ENCODE measurements at places on chromosomes 5 and 9.

DNA sequence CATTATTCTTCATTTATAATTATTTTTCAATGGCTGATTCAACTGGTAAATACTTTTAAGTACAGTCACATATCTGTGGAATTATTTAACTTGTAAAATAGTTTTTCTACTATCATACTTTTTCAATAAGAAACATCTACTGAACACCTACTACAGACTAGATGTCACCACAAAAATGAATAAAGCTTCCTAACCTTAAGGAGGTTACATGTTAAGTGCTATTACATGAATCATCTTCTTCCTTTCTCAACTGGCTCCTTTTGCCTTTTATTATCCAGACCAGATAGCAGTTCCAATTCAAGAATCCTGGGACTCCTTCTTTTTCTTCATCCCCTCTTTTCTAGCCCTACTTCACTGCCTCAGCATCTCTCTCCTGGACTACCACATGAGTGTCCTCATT lies 4.7 kb downstream of the PGGT1B start:
- peak; percentile 45 for DNase-seq

DNA sequence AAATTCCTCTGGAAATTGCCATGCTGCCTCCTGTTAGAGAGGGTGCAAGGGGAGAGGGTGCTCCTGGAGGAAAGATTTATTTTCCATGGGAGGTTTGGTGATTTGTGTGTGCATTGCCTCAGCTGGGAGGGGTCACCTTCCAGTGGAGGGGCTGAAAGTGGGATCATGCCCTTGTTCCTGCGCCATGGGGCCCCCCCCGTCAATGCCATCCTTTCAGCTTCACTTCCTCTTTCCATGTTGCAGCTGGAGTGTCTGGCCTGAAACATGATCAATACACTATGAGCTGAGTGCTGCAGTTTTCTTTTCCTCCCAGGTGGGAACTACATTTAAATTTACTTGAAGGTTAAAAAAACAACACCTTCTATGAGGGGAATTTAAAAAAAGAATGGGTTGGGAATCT lies 176.8 kb downstream of the MELK start:
- no peak for DNase-seq

DNA sequence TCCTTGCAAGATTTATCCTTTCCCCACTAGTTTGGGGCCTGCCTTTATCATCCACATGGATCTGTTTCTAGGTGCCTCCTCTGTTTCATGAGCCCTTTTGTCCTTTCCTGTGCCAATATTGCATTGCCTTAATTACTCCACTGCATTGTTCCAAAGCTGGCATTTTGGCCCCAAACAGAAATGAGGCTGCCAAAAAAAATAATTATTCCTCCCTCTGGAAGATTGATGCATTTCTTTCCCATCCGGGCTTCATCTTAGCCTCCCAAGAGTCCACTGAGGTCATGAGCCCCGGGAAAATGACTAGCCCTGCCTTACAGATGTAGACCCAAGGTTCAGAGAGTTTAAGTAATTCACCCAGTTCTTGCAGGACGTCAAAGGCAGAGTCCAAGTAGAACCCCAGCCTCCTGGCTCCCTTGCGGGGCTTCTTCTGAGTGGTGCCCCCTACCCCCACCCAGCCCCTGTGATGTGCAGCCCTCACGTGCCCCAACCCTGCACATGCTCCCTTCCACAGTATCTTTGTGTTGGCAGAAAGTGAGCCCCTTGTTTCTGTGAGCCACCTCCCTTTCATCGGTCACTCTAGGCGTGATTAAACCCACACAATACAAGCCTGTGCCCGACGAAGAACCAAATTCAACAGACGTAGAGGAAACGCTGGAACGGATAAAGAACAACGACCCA lies 62.1 kb downstream of the TMOD1 start:
- DNase-seq = no peak

- DNase-seq = no peak
Observed at GRCh38 chr5:160961761-160962160, 109.8 kb upstream of the ATP10B start.

GRCh38 chr9:14895806-14896205 lies 14.4 kb downstream of the FREM1 start:
- peak; percentile 45 for DNase-seq

DNA sequence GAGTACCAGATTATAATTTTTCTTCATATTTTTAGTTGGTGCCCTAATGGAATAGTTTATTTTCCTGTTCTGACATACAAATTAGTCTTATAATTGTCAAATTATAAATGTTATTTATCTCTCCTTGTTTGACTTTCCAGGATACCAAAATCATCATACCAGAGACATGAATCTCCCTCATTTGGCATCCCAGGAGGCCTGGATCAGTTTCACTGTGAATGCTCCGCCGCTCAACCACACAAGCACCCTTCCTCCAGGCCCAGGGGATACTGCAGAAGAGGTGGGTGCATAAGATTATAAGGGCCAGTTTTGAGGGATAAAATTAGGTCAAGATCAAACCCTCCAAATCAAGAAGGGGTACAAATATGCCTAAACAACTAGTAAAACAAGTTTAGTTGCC lies 1229.3 kb downstream of the CDH12 start:
- DNase-seq = no peak

GRCh38 chr9:106619211-106619610 lies 243.8 kb upstream of the ZNF462 start:
- DNase-seq = peak; percentile 94

GRCh38 chr5:1323803-1324173 lies 21.1 kb downstream of the CLPTM1L start:
- no peak for DNase-seq

GRCh38 chr5:111755942-111756381 lies 1.0 kb downstream of the NREP start:
- peak; percentile 68 for DNase-seq

DNA sequence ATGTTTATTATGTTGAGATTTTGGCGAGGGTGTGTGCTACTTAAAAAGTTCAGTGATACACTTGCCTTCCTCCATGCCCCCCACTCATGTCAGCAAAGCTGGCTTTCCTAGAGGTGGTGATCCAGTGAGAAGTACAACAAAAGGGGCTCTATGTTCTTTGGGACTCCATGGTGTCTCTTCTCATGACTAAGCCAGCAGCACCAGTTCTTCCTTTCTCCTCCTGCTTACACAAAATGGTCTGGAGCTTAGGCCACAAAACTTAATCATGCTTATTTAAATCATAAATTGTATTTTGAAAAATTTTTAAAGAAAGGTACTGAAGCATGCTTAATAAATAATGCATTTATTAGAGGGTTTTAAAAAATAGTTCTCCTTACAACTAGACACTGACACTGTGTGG lies 22.4 kb downstream of the MOCS2 start:
- DNase-seq = no peak

- DNase-seq = no peak
Observed at GRCh38 chr9:93258818-93259489, 75.0 kb downstream of the WNK2 start.

- DNase-seq = no peak
Observed at GRCh38 chr5:107769519-107769918, 98.8 kb upstream of the EFNA5 start.

GRCh38 chr5:38896760-38897159 lies 50.9 kb downstream of the OSMR start:
- DNase-seq = no peak

DNA sequence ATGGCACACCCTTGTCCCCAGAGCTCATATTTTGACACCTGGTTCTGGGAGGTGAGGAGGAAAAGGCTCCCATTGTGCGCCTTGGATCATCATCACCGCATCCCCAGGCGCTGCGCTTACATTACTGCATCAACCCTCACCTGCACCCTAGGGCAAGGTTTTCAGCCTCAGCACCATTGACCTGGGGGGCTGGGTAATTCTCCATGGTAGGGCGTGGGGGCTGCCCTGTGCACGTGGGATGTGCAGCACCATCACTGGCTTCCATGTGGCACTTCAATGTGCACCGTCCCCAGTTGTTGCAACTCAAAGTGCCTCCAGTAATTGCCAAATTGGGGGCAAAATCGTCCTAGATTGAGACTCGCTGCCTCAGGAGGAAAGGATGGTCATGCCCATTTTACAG lies 83.6 kb downstream of the NTNG2 start:
- no peak for DNase-seq

DNA sequence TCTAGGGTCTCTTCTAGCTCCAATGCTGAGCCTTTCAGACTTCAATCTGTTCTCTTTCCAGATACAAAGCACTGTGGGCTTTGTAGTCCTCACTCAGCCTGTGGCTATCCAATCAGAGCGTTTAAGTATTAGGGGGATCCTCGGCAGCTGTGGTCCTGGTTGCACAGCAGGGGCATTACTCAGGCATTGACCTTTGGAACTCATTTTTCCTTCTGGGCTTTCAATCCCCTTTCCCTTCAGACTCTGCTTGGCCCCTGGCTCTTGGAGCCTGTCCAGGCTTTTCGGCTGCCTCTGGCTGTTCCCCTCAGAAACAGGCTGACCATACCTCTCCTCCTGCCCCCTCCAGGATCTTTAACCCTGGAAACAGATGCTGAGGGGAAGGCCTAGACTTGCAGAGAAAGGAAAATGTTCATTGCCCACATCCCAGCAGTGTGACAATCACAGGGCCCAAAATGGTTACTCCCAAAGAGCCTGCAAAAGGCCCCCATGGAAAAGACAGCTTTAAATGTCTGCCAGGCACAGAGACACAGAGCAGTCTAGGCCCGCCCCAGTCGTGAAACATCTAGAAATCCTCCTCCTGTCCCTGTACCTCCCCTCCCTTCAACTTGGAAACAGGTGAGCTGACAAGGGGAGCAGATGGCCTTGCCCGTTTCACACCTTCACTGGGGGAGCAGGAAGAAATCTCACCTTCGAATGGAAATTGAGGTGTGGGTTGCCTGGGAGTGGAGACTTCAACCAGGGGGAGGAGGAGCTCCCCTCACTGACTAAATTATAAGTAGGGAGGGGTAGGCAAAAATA lies 13.7 kb downstream of the C1QTNF2 start:
- no peak for DNase-seq

DNA sequence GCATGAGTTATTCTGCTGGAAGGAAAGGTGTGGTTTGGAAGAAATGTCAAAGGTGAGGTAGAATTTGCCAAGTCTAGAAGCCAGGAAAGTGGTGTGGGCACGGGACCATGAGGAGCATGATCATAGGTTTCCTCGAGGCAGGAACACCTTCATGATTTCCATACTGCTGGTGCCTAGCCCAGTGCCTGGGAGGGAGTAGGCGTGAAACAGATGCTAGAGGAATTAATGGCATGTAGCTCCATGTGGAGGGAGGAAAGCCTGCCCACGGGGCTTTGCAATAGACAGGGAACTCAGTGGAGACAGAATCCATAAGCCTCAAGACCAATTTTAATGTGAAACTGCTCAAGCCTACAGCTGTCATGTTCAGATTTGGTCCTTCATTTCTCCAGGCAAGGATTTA lies 35.1 kb downstream of the TTLL11 start:
- DNase-seq = no peak

DNA sequence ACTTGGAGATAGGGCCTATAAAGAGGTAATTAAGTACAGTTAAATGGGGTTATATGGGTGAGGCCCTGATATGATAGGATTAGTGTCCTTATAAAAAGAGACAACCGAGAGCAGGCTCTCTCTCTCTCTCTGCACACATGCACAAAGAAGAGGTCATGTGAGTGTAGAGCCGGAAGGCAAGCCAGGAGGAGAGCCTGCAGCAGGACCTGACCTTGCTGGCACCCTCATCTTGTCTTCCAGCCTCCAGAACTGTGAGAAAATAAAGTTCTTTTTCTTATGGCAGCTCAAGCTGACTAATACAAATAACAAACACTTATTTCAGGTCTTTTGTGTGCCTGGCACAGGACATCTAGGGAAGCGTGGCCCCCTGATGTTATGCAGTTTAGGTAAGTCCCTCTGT lies 62.1 kb downstream of the ARHGAP26 start:
- no peak for DNase-seq

- no peak for DNase-seq
Observed at GRCh38 chr9:102922526-102922925, 72.6 kb upstream of the CYLC2 start.

DNA sequence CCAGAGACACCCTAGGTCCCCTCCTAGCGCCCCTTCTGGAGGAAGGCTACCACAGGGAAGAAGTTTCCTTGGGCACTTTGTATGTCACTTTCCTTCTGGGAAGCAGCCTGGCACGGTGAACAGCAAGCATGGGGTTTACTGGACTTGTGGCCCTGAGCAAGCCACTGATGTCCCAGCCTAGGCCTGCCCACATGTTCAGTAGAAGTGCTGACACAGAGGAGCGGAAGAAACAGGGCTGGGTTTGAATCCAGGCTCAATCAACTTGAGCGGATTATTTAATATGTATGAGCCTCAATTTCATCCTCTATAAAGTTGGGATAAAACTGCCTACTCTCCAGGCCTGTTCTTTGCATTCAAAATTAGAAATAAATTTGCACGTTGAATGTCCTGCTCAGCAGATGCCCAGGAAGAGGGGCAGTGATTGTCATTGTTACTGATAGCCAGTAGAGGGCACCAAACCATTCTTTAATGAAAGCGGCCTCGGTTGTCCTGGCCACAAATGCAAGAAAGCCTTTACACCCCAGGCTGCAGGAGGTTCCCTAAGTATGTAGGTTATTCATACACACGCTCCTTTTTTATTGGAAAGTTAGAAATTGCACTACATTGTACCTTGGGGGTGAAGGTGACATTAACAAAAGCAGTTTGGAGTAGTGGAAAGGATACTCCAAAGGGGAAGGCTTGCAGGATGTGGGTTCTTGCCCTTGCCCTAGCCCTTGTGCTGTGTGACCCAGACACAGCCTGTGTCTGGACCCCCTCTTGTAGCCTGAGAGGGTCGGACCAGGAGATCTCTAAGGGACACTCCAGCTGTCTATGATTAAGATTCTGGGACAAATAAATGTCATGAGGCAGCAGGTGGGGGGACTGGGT lies 13.4 kb upstream of the XPA start:
- DNase-seq = peak; percentile 62

- no peak for DNase-seq
Observed at GRCh38 chr5:138065102-138065501, 18.7 kb upstream of the WNT8A start.

- DNase-seq = no peak
Observed at GRCh38 chr9:73154271-73154670, 2.6 kb downstream of the ANXA1 start.

- DNase-seq = no peak
Observed at GRCh38 chr5:156444753-156445291, 117.9 kb downstream of the SGCD start.

GRCh38 chr9:97900103-97900737 lies 22.1 kb downstream of the TRMO start:
- peak; percentile 40 for DNase-seq

DNA sequence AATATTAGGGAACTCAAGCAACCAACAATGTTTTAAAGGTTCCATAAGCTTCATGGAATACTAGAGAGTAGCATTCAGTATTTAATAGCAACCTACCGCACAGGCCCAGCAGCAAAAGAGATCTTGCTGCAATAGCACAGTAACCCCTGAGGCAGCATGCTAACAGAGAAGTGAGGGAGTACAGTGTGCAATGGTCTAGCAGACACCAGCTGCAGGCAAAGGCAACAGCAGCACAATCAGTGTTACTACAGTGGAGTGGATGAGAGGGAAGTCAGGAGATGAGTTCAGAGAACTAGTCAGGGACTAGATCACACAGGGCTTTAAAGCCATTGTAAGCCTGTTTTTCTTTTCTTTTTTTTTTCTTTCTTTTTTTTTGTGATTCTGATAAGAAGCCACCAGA lies 2.8 kb downstream of the TICAM2 start:
- peak; percentile 42 for DNase-seq
